Breast epithelium (tissue), 4 donors: ENCODE measurements at places on chromosomes 2 and 18. TPM values are rescaled to one million over a fixed set of nuclear protein-coding genes. Genes with fewer than 3 reads are reported as not detected.

DNA sequence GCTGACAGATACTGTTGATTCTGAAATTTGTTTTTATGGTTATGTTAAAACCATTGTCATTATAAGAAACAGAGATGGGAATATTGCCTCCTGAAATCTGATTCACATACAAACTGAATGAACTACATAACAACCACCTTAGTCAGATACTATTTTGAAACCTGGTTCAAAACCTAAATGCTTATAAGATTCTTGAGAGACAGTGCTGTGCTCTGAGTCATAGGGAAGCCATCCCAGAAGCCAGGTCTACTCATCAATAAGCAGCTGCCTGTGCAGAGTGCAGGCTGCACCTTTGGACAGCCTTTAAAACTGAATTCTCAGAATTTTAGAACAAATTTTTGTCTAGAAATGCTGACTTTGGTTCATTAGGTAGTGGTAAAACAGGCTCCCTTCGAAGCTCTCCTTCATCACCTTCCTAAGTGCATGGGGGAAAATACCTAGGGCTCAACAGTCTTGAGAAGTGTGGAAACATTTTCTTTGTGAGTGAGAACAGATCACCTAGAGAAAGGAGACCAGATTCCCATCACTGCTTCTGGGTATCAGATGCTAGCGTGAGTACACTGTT is at the start of gene SERPINB7:
SERPINB7 (plus strand) TSS at position 253 of the 565 bp plus-strand sequence. CDS start 6,955 bp downstream, outside the sequence.
- no peaks in the 10 kb centered on the region for H3K4me1 ChIP-seq
- no peaks in the 10 kb centered on the region for H3K36me3 ChIP-seq
- no peaks in the 10 kb centered on the region for H3K27me3 ChIP-seq
- no peak for DNase-seq

GRCh38 chr2:69717861-69718273 is 24.1 kb upstream of the ANXA4 start:
- no peaks in the 10 kb centered on the region for H3K4me1 ChIP-seq
- DNase-seq, result no peak
- no peaks in the 10 kb centered on the region for H3K27me3 ChIP-seq
- H3K4me3 ChIP-seq, result no peak overlapping the region

GRCh38 chr2:16393500-16394071 is 272.0 kb downstream of the CYRIA start:
- H3K36me3 ChIP-seq, result no peaks in the 10 kb centered on the region
- H3K27ac ChIP-seq, result no peak overlapping the region
- no peaks in the 10 kb centered on the region for H3K27me3 ChIP-seq
- H3K4me1 ChIP-seq, result no peaks in the 10 kb centered on the region
- no peak overlapping the region for H3K4me3 ChIP-seq

- DNase-seq, result no peak
- H3K27ac ChIP-seq, result no peak overlapping the region
- no peaks in the 10 kb centered on the region for H3K36me3 ChIP-seq
- no peaks in the 10 kb centered on the region for H3K27me3 ChIP-seq
Observed at GRCh38 chr2:204583773-204584172, 38.5 kb downstream of the PARD3B start.

DNA sequence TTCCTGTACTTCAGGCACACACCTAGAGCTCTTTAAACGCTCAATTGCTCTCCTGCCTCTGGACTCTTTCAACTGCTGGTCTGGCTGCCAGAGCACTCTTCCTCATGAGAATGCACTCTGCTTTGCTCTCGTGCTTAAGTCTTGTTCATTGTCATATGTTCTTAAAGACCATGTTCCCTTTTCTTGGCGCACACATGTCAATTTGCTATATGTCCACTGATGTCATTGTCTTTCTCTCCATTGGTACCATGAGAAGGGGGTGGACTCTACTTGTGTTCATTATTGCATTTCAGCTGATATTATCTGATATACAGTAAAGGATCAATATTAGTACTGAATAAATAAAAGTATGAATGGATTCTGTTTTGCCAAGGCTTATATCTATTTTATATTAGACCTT is 16.8 kb downstream of the SPHKAP start:
- DNase-seq, result no peak
- H3K27ac ChIP-seq, result no peak overlapping the region
- H3K4me1 ChIP-seq, result no peaks in the 10 kb centered on the region
- no peak overlapping the region for H3K4me3 ChIP-seq
- no peaks in the 10 kb centered on the region for H3K36me3 ChIP-seq
- H3K27me3 ChIP-seq, result no peaks in the 10 kb centered on the region

CCBE1 gene
- 4.0 TPM for total RNA-seq

GAREM2 gene
- total RNA-seq, result 2.0 TPM

LONRF2 gene
- 24.9 TPM for total RNA-seq

DNER gene
- 1.6 TPM for total RNA-seq

IL1F10 gene
- not detected for total RNA-seq

OTOF gene
- total RNA-seq, result 0.33 TPM

RAPGEF4 gene
- total RNA-seq, result 7.7 TPM
